HS-27A (cell line): ENCODE measurements at places on chromosomes 16 and 17.
A peak's percentile ranks its signal among the peaks of the same experiment; 100 is the strongest.

DNA sequence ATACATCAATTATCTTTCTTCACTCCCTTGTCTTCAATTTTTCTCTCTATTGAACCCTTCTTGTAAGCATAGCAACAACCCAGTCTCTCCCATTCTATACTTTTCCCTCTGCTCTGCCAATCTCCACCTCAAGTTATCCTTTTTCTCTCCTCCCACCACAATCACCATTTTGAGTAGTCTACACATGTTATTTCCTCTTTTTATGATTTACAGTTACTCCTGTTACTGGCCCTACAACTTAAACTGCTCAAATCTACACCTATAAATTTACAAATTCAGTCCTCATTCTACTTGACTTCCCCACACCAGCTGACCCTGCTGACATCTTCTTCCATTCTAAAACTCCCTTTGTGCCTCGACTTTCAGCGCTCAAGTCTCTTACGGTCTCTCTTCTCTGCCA is 84.6 kb downstream of the SPAG9 start:
- DNase-seq = no peak

GRCh38 chr16:17364319-17365210 is 106.2 kb downstream of the XYLT1 start:
- DNase-seq = no peak

DNA sequence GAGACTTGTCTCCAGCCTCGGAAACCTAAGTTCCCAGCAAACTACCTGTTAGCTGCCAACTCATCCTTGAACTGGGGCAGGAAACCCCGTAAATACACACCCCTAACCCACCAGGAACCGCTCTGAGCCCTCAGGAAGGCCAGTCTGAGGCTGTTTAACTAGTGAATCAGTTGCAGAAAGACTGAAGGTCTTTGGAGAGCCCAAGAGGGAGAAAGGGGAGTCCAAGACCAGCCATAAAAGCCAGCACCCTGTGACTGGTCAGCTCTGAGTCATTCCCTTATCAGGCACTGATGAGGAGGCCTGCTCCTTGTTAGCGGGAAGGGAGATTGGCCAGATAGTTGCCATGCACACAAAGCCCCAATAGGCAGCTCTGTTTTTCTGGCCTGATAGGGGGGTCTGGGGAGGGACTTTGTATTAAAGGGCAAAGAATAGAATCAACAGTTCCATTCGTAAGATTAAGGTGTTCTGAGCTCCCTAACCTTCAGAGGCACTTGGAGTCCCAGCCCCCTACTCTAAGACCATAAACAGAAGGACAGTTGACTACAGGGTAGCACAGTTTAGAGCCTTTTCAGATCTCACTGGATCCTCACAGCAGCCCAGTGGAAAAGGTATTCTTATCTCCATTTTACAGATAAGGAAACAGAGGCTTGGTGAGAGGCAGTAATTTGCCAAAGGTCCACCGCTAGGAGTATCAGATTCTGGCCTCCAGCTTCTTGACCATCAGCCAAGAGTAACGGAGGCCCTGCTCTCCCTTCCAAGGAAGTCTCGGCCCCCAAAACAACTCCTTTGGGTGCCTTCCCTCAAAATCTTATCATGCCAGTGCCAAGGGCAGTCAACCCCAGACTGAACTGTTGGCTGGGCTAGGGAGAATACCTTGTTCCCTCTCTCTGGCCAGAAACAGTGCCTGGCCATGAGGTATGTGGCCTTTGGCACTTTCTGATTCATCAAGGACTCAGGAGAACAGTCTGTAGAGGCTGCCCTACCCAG is 2.2 kb upstream of the KRT19 start:
- DNase-seq = peak; percentile 65

DNA sequence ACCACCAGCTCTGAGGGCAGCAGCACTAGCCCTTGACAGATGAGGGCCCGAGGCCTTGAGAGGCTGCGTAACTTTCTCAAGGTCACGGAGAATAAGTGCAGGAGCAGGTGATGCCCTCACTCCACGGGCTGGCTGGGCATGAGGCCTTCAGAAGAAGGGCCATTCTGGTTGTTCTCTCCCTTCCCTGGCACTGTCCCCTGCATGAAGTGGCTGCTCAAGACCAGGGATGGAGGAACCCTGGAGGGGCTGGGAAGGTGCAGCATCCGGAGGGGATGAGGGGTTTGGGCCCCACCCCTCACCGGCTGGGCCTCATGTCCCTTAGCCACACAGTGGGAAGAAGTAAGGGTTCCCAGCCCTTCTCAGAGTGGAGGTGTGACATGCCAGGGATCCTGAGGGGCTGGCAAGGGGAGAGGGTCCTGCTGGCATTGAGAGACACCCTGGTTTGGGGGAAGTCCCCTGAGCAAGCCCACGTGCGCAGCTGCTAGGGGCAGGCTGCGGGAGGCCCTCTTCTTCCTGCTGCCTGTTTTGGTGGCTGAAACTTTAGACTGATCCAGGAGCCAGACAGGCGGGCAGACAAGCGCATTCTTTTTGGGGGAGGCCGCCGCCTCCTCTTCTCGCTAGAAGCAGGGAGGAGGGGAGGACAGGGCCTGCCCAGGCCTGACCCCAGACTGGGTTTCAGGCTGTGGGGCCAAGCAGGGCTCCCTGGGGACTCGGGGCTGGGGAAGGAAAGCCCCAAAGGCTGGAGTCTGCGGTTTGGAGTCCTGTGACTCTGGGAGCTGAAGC is 74.0 kb downstream of the N4BP1 start:
- no peak for DNase-seq

GRCh38 chr16:86002178-86002900 is 103.4 kb downstream of the IRF8 start:
- DNase-seq = no peak

DNA sequence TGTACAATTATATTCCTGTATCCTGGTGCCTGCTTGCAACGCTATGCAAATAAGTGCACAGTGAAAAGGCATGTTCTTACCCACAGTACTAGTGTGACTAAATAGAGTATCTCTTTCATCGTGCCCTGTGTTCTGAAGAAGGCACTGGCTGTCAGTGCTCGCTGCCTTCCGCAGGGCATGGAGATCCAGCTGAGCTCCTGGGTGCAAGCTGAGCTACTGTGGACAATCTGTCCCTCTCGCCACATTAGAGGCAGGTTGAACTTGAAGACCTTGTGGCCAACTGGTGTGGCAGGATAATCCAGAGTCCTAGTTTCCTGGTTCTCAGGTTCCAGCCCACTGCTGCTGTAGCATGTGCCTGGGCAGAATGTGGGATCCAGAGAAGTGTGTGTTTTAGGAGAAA is 1.9 kb upstream of the ST6GALNAC1 start:
- no peak for DNase-seq

DNA sequence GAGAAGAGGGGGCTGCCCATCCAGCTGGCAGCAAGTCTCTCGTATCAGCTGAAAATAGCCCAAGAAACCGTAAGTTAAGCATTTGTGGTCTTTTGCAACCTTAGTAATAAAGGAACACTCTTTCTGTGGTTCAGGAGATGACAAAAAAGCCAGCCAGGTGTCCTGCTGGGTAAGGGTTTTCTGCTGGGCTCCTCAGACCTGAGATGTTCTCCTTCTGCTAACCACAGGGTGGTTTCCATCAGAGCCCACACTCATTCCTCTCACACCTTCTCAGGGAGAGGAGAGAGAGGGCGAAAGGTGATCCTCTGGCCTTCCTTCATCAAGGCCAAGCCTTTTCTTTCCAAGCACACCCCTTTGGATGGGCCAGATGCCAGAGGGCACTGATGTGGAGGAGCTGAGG is 70.7 kb downstream of the TEX14 start:
- DNase-seq = no peak

DNA sequence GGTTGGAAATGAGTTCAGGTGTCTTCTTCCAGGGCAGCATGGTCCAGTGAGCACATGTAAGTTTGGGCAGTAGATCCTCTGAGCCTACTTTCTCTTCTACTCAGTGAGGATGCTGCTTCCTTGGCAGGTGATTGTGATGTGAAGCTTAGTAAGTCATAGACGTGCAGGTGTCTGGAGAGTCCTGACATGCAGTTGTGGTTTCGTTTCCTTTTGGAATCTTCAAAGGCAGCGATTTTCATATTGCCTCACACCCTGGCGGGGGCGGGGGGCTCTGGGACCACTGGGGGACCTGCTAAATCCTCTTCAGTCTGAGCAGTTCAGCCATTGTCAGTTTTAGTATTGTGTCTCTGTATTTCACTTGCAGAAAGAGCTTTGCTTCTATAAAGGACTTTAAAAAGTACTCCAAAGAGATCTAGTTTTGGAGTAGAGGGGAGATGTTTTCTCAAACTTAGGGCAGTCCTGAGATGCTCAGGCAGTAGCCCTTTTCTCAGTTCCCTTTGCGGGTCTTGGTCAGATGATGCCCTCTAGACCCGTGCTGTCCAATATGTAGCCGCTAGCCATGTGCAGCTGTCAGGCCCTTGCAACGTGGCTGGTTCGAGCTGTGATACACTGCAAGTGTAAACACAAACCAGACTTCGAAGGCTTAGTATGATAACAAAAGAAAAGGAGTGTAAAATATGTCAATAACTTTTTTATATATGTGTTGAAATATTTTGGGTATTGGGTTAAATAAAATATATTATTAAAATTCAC is 4.0 kb upstream of the CDK5R1 start:
- DNase-seq = no peak

- peak; percentile 49 for DNase-seq
Measured at GRCh38 chr17:50681263-50682200, 26.2 kb downstream of the ANKRD40 start.

DNA sequence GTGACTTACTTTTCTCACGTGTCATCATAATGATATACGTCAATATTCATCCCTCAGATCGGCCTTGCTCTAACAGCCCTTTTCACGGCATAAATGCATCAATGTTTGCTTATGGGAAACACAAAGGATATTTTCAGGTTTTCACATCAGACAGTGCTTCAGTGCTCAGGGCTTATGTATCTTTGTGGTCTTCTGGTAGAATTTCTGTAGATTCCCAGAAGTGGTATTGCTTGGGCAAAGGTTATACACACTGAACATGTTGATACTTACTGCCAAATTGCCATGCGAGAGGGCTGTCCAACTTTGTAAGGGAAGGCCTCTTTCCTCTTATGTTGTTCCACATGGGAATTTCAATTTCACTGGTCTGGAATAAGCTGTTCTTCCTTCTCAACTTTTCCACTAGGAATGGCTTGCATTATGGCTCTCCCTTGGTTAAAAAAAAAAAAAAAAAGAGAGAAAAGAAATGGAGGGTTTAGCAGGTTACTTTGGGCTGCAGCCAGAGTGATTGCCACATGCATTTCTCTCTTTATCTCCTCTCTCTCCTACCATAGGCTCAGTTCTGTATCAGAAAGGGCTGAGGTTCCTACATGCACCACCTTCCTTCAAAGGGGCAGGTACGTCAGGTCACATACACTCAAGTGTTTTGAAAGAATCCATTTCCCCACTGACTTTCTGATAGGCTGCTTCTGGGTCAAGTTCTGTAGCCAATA is 19.3 kb downstream of the DHODH start:
- DNase-seq = no peak
